ENCODE measurements at places on chromosomes 5 and 9.

- no peak for DNase-seq
Observed at GRCh38 chr5:95984287-95984938, 22.8 kb upstream of the ELL2 start.

- no peak for DNase-seq
Observed at GRCh38 chr5:80885396-80886000, 74.7 kb upstream of the RASGRF2 start.

GRCh38 chr9:106921341-106921899, 58.5 kb downstream of the ZNF462 start:
- DNase-seq, result no peak

DNA sequence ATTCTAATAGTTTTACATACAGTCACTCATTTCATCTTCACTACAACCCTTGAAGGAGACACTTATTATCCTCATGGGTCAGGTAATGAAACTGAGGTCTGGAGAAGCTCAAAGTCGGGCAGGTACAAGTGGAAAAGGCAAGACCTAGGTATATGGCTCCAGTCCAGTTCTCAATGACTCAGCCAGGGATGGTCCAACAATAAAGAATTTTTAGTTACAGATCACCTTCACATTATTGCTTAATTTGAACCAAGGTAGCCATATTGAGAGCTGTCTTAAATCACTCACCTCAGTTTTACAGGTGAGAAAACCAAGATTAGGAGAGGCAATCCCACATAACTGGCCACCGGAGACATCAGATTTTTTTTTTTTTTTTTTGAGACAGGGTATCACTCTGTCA, 55.4 kb downstream of the PTPN3 start:
- no peak for DNase-seq

GRCh38 chr5:71960195-71960594, 147.1 kb upstream of the MAP1B start:
- DNase-seq, result no peak

DNA sequence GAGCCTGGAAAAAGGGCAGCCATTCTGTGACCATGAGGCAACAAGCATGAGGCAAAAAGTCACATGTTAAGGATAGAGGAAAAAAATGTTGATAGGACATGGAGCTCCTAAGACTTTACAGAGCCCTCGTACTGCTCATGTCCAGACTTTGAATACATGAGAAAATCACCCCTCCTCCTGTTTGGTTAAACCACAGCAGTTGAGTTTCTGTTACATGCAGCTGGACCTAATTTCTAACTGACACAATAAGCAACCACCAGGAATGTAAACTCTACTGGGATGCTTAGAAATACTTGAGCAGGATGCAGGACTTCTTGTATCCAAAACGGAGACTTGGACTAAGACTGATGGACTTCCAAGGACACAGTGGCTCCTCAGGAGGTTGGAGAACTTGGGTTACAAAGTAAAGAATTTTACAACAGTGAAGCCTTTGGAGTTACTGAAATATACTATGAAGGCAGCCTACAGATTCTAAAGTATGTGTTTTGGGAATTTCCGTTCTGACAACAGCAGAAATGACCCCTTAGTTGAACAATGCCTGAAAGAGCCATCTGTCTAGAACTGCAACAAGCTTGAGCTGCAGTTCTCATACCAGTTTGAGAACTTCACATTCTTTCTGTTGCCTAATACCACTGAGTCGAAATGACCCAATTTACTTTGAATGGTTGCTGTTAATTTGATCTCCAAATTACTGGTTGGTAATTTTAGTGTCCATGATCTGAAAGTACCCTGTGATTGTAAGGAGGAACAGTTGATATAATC, 268.9 kb downstream of the PIK3R1 start:
- peak; percentile 35 for DNase-seq

DNA sequence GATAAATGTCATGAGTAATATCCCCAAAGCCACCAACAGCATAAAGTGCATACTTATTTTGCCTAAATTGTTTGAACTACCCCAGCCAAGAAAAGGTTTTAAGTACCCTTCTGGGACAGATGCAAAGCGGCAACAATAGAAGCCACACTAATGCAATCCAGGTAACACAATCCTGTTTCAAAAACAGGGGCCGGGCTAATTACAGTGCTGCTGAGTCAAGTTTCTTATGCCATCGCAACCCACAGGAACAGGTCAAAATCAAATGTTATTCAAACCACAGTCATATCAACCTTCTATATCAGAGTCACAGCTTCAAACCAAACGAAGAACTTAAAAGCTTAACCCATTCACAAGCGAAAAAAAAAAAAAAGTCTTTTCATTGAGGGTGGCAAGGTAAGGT, 28.3 kb downstream of the EBF1 start:
- no peak for DNase-seq

DNA sequence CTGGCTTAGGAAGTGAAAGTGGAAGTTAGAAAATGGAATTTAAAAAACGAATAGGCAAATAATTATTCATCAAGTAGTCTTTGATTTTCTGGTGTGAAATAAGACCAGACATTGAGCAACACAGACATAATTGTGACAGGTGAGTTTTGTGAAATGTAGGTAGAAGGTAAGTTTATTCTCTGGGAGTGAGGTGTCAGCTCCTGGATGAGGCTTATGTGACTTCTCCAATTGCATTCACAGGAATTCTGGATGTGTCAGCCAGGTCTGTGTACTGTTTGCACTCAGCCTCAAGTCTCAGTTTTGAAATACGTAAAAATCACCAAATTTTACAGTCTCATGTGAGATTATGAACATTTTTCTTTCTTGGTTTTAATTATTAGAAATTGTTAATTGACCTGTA, 537.6 kb downstream of the CETN3 start:
- no peak for DNase-seq

- no peak for DNase-seq
Observed at GRCh38 chr9:129490583-129491486, 130.1 kb downstream of the C9orf50 start.
